Esophagus squamous epithelium (tissue), 5 donors: ENCODE measurements at places on chromosomes 5 and 9.

DNA sequence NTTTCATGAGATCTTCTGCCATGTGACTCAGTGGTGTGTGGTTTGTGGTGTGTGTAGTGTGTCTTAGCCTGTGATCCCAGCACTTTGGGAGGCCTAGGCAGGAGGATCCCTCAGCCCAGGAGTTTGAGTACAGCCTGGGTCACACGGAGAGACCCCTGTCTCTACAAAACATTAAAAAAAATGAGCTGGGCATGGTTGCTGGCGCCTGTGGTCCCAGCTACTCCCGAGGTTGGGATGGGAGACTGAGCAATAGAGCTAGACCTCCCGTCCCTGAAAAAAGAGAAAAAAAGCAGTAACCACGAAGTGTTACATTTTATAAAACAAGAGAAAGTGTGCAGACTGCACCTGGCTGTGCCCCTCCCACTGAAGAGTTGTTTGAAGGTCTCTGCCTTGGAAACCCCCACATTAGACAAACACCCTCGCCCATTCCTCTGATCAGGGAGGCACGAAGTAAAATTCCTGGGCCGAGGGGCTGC is 21.2 kb upstream of the RNU6ATAC start:
- no peak for DNase-seq

DNA sequence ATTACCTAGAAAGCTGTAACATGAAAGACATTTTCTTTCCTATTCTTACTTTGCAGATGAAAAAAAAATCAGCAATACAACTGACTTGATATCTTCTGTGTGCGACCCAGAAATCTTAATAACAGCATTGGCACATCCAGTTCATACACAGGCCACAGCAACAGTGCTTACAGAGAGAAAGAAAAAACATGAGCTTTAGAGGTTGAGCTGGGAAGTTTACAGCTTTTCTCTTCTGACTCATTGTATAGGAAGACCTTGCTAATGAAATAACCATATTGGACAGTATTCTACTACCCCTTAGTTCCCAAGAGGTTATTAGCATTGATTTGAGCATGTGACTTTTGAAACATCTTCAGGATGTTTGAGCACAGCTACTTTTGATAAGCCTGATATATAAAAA is 1033.4 kb upstream of the DMAC1 start:
- no peak for DNase-seq

DNA sequence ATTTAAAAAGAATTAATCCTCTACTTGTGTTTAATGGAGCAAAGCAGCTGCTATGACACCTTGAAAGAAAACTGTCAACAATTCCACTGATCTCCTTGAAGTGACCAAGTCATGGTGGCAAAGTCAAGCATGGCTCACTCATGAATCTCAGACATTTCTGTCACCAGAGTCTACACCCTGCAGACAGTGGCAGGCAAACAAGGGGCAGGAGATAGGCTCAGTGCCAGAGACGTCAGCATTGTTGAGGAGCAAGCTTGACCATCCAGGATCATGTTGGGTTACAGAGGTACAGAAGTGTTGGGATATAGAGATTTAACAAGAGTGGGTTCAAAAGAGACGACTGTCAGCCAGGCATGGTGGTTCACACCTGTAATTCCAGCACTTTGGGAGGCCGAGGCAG is 16.1 kb upstream of the VPS13A start:
- no peak for DNase-seq

DNA sequence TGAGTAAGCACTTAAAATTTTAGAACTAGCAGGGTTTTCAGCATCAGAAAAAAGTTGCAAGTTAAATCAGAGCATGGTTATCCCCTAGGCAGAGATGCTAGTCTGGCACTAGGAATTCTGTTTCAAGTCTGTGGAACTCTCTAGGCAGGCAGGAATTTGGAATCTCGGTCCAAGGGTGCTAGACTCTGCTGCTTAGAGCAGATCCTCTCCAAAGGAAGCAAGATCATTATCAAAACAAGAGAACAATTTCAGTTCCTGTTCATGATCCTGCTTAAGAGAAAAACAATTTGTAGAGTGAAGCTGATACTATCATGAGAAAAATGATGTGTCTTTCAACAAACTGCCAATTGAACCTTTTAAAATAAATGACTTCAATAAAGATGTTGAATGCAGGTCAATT is 420.7 kb downstream of the KIF4B start:
- no peak for DNase-seq

GRCh38 chr9:108374626-108375025 is 481.2 kb downstream of the ACTL7B start:
- no peak for DNase-seq

- DNase-seq = no peak
Observed at GRCh38 chr9:101419863-101420262, 15.7 kb downstream of the ALDOB start.

DNA sequence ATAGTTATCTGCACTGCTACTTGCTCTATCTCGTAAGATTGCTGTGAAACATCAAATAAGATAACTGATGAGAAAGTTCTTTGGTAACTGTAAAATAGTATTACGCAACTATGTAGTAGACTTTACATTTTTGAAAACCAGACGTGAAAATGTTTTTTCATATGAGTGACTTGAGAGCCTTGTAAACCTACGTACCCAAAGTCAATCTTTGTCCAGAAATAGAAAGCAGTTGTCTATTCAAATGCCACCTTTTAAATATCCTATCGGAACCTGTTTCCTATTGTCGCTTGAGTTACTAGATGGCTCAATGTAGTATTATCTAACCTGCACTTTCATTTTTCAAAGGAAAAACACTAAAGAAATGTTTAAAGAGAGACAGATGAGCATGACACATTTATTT is 1.6 kb downstream of the FNIP1 start:
- no peak for DNase-seq

GRCh38 chr9:133742849-133743444 is 4.8 kb upstream of the SARDH start:
- no peak for DNase-seq

DNA sequence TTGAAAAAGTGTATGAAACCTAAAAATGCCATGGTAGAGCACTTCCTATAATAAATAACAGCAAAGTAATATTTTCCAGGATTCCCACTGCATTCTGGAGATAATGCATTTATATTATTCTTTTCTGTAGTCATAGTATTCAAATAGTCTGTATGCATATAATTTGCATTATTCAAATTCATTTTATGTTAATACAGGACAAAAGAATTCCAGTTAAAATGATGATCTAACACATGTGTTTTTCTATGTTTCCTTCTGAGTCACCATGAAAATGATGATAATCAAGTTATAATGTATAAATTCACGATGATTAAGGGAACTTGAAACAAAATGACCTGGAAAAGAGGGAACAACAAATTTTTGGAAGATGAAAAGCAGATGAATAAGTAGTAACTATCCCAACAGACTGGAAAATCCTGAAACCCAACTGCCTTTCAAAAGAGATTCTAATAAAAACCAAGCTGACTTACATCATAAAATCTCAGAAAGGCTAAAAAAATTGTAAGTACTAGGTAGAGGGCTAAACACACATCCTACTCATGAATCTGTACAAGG is 358.6 kb upstream of the PAPPA start:
- DNase-seq = no peak

GRCh38 chr5:181235689-181236366 is 7.9 kb downstream of the RACK1 start:
- no peak for DNase-seq

- DNase-seq = no peak
Observed at GRCh38 chr5:132022737-132023136, 11.3 kb upstream of the ACSL6 start.

DNA sequence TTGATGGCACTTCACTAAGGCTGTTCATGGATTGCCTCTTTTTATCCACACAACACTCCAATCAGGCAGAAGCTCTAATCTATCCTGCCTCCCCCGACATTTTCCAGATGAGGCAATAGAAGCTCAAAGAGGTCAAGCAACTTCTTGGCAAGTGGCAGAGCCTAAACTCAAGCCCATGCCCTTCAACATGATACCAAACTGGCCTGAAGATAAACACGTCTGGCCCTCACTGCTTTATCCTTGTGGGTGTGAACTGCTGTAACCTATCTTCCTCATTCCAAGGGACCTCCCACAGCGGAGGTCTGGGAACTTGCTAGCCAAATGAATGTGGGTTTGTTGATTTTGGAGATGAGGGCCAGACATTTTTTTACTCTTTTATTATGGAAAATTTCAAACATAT is 9.5 kb downstream of the SLC35A4 start:
- no peak for DNase-seq

DNA sequence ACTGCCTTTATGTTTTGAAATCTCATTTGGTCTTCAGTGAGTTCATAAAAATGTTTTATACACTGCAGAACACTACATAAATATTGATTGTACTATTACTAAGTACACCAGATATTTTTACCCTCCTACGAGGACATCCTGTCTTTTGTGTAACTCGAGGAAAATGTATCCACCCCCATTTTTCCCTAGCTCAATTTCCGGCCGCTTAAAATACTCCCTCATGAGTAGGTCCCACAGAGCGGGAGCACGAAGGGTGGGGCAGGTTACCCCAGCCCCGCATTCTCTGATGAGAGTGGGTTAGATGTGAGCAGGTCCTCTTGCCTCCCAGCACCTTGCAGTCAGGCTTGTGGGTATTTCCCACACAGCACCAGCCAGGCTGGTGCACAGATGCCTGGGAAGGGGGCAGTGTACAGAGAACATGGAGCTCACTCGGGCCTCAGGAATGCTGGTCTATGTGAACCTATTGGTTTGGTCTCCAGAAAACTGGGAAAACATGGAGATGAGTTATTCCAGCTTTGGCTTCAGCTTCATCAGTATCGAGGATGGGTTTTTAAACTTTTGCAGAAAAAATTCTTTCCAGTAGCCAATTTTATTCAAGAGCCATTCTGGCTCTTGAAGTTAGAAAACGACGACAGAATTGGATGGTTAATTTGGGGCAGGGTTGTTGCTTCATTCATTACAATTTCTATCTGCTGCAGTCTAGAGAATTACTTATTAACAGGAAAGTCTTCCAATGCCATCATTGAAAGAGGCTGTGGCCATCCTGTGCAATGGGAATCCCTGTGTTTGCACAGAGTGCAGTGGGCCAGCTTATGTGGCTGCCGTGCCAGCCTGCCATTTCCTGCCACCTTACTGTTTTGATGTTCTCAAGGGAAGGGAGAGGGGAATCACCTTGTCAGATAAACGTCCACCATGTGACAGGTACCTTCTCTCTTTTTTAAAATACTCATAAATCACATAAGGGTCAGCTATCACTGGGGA is 73.2 kb downstream of the WDR41 start:
- DNase-seq = no peak

DNA sequence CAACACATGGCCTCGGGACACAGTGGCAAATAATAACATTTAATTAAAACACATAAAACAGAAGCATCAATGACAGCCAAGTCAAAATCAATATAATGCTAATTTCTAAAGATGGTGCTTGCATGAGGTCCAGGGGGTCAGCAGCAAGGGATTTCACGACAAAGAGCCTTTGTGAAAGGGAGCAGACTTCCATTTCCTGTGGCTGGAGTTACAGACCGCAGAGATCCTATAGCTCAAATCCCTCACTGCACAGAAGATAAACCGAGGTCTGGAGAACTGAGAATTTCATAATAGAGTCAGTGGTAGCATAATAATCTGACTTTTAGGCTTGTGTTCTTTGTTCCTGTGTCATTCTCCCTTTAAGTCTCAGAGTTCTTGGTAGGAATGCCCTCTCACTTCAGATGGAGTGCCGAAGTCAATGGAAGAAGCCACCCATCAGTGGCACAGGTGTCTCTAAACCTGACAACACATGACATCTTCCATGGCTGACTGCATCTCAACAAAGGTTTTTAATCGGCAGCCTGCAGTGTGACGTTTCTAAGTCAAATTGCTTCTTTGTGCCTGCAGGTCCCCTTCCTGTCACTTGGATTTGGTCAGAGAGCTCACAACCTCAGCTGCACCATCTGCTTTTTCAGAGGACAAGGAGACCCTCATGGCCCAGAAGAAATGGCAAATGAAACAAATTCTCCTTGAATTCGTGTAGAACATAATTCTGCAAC is 67.4 kb downstream of the CARTPT start:
- DNase-seq = no peak

DNA sequence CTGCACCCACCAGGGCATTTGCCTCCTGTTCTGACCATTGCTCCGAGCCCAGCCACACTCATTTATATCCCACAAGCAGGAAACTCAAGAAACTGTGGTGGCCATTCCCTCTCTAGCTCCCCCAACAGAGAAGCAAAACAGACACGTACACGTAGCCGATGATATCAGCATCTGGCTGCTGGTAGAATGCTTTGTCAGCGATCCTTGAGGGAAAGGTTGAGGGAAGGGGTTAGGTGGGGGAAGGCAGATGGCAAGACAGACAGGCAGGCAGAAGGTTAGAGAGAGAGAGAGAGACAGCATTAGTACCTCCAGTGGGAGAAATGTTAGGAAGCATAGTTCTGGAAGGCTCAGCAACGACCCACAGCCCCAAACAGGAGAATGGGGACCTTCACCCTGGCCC is 7.8 kb downstream of the HIGD2A start:
- no peak for DNase-seq

DNA sequence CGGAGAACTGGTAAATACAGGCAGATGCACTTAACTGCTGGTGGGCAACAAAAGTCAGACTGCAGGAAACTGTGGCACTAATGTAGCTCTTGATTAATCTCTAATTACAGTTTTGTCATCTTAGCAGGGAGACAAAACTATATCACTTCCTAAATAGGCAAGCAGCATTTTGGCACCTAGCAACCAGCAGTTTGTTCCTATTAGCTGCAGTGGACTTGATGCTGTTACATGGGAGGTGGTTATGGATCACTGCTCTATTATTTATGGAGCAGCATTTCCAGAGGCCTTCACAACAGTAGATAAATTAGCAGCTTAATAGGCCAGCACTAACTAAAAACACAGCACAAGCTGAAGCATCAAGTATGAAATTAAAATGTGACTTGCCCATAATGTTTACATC is 518.3 kb upstream of the ITGA1 start:
- no peak for DNase-seq

GRCh38 chr9:109538346-109538745 is 40.2 kb upstream of the PTPN3 start:
- no peak for DNase-seq

GRCh38 chr5:134439210-134439654 is 27.6 kb upstream of the CDKN2AIPNL start:
- peak; percentile 30 for DNase-seq

GRCh38 chr5:96714951-96715451 is 52.8 kb downstream of the CAST start:
- DNase-seq = no peak

GRCh38 chr9:134331186-134332025 is 5.2 kb downstream of the RXRA start:
- DNase-seq = no peak

DNA sequence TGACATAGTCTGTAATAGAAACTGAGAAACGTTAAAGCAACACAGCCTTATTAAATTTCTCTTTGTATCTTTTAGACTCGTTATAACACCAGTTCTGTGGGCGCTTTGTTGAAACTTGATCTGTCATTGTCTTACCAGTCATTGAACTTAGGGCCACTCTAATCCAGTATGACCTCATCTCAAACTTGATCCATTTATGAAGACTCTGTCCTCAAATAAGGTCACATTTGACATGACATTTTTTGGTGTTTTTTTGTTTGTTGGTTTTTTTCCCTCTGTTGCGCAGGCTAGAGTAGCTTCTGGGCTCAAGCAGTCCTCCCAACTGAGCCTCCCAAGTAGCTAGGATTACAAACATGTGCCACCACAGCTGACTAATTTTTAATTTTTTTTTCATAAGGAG is 5.9 kb downstream of the APC start:
- DNase-seq = no peak
